ENCODE measurements at places on chromosomes 2 and 18. TPM values are rescaled to one million over a fixed set of nuclear protein-coding genes. Genes with fewer than 3 reads are reported as not detected.

DNA sequence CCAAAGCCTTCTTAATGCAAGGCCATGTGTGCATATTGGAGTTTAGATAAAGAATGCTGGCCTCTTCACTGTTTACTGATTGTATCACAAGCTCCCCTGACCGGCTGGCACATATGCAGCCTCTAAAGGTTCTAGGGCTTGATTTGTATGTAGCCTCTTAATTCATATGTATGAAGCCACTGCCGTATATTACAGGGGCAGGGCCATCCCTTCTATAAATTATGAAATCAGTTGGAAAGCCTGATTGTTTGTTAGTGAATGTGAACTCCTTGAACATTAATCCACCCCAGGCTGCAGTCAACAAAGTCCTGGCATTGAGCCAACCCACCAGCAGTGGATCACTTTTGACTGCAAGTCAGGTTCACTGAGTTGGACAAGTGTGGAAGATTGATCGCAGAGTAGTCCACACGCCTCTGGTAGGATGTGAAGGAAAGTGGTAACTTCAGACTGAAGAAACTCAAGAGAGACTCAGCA, 61.6 kb upstream of the PARD3B start:
- no peak for DNase-seq

- DNase-seq = no peak
Observed at GRCh38 chr18:45370255-45371010, 244.8 kb upstream of the SLC14A2 start.

MAB21L4 gene
- total RNA-seq = not detected

EGR4 gene
- not detected for total RNA-seq

PAX8 gene
- not detected for total RNA-seq

ZC3H8 gene
- 7.1 TPM for total RNA-seq

DNA sequence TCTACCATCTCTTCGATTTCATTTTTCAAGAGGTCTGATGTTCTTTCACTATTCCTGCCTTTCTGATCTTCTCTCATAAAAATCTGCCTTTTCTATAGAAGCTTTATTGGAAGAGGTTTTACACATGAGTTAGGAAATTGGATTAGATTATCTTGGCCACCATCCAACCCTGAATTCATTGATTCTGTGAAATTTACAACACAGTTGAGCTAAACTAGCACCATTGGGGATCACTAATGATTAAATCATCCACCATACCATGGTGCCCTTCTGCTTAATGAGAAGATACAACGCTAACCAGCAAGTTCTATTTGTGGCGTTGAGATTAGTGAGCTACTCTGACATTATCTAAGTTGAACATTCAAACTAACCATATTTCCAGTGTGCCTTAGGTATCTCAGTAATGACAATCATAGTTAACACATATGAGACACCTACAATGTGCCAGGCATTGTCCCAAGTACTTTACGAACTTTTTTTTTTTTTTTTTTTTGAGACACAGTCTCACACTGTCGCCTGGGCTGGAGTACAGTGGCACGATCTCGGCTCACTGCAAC, 17.3 kb upstream of the LBH start:
- DNase-seq = no peak

DNA sequence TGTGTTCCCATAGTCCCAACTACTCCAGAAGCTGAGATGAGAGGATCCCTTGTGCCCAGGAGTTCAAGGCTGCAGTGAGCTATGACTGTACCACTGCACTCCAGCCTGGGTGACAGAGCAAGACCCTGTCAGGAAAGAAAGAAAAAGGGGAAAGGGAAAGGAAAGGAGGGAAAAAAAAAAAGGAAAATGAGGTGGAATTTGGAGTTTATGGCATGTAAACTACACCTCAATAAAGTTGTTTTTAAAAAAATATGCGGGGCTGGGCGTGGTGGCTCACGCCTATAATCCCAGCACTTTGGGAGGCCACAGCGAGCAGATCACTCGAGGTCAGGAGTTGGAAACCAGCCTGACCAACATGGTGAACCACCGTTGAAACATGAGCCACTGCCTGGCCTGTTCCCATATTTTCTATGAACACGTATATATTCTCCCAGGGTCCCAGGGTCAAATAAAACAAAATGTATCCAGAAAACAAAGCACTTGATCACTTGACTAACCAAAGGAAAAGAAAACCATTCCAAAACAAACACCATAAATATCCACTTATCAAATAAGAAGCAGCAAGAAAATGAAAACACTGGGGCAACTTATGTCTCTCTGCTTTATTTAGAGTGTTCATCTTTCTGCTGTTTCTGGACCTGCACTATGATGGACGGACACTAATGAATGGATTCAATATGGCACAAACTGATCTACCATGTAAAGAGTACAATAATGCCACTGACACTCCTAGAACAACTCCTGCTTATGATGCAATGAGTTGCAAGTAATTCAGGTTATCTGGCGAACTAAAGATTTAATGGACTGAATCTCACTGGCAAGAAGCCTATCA, 56.8 kb downstream of the ASXL2 start:
- no peak for DNase-seq

Measured in H1 (cell line).